ENCODE measurements at places on chromosomes 2 and 18. TPM values are rescaled to one million over a fixed set of nuclear protein-coding genes. Genes with fewer than 3 reads are reported as not detected.

- no peak overlapping the region for H3K27ac ChIP-seq
- no peaks in the 10 kb centered on the region for H3K36me3 ChIP-seq
- no peak overlapping the region for H3K4me3 ChIP-seq
Observed at GRCh38 chr2:10377052-10377746, 70.9 kb downstream of the ODC1 start.

ARHGEF4 gene
- total RNA-seq, result 9.6 TPM

DNA sequence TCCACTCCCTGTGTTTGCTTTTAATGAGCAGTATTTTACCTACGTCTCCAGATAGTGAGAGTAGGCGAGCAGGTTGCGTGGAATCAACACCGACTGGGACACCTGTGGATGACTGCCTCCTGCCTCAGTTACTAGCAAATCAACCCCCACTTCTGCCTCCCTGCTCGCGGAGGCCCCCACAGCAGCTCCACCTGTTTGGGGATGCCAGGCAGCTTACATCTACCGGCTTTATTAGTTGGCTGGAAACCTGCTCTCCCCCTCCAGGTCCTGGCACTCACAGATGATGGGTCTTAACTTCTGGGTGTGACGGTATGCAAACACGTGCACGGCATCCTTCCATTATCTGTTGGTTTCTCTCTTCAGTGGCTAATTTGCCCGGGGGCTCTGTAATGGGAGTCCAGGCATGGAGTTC, 164.4 kb upstream of the SESTD1 start:
- H3K27me3 ChIP-seq, result no peaks in the 10 kb centered on the region
- no peak for DNase-seq
- peaks cover 7% of the 10 kb centered on the region for H3K4me1 ChIP-seq
- no peak overlapping the region for H3K4me3 ChIP-seq

DNA sequence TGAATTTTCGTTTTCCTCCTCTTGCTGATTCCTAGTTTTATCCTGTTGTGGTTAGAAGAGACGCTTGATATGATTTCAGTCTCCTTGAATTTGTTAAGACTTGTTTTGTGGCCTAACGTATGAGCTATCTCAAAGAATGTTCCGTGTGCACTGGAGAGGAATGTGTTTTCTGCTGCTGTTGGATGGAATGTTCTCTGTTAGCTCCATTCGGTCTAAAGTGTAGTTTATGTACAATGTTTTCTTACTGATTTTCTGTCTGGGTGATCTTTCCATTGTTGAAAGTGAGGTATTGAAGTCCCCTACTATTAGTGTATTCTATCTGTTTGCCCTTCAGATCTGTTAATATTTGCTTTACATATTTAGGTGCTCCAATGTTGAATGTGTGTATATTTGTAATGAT, 25.9 kb downstream of the COLEC11 start:
- H3K27ac ChIP-seq, result no peak overlapping the region
- H3K27me3 ChIP-seq, result no peaks in the 10 kb centered on the region
- H3K36me3 ChIP-seq, result no peaks in the 10 kb centered on the region
- DNase-seq, result no peak
- no peak overlapping the region for H3K4me3 ChIP-seq

NEU2 gene
- not detected for total RNA-seq

RGPD3 gene
- 0.44 TPM for total RNA-seq

GRCh38 chr2:104745846-104746245, 108.1 kb upstream of the POU3F3 start:
- no peaks in the 10 kb centered on the region for H3K4me1 ChIP-seq
- H3K4me3 ChIP-seq, result no peak overlapping the region
- H3K27ac ChIP-seq, result no peak overlapping the region
- H3K27me3 ChIP-seq, result peaks cover 24% of the 10 kb centered on the region
- no peaks in the 10 kb centered on the region for H3K36me3 ChIP-seq
- no peak for DNase-seq

ZSWIM2 gene
- total RNA-seq, result not detected

GRCh38 chr18:69216321-69216720, 184.4 kb upstream of the DOK6 start:
- no peaks in the 10 kb centered on the region for H3K36me3 ChIP-seq
- DNase-seq, result no peak
- no peaks in the 10 kb centered on the region for H3K4me1 ChIP-seq
- H3K27me3 ChIP-seq, result no peaks in the 10 kb centered on the region
- H3K4me3 ChIP-seq, result no peak overlapping the region

DNA sequence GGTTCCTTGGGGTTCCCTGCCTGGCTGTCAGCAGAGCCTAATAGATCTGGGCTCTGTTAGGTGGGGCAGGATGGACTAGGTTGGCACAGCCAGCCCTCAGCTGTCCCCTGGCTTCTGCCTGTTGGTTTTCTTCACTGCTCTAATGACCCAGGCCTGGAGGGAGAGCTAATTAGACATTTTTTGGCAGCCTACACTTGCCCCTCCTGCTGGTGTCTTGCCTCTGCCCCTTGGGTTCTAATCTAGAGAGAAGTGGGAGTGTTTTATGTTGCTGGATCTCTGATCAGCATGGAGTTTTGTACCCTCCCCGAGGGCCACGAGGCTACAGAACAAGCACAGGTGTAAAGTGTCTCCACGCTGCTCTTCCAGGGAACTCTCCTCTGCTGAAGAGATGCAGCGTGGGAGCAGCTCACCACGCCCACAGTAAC, 199.4 kb upstream of the RASGRP3 start:
- peak overlapping the region; percentile 45 for H3K27ac ChIP-seq
- DNase-seq, result peak; percentile 72
- H3K4me1 ChIP-seq, result peaks cover 13% of the 10 kb centered on the region
- H3K4me3 ChIP-seq, result no peak overlapping the region
- H3K27me3 ChIP-seq, result no peaks in the 10 kb centered on the region

DNA sequence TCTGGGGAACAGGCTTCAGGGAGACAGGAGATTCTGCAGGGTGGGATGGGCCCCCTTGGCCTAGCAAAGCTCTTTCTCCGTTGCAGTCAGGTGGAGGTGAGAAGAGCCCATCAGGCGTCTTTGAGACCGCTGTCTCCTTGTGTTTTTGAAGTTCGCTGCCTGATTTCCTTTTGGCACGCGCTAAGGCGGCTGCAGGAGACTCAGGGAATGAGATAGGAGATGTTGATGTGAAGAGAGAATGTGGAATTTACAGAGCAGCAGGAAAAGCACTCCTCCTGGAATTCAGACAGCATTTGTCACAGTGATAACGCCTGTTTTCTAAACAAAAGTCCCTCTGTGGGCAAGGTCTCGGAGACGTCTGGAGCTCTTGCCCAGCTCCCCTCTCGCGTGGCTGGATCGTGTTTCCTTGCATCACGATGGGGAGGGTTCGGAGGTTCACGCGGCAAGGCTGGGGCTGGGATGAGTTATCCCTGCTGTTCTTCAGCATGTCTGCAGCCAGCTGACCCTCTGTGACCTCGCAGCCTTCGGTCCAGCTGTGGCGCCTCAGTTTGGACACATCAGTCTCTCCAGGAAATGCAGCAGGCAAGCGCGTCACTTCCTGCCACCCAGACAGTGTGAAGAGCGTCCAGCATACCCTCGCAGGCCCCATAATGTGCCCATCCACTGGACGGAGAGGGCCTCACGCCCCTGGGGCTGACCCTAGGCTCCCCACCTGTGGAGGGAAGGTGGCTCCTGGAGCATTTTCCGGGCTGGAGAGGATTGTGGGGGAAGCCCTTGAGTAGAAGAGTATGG, 30.2 kb downstream of the GLI2 start:
- no peaks in the 10 kb centered on the region for H3K36me3 ChIP-seq
- peaks cover 82% of the 10 kb centered on the region for H3K4me1 ChIP-seq
- H3K27me3 ChIP-seq, result peaks cover 4% of the 10 kb centered on the region
- H3K4me3 ChIP-seq, result no peak overlapping the region

GRCh38 chr2:159946326-159946999, 116.0 kb downstream of the PLA2R1 start:
- H3K27me3 ChIP-seq, result no peaks in the 10 kb centered on the region
- H3K4me1 ChIP-seq, result no peaks in the 10 kb centered on the region
- H3K36me3 ChIP-seq, result no peaks in the 10 kb centered on the region
- DNase-seq, result peak; percentile 94

GAREM2 gene
- total RNA-seq, result 2.5 TPM

AMER3 gene
- 0.09 TPM for total RNA-seq

DNA sequence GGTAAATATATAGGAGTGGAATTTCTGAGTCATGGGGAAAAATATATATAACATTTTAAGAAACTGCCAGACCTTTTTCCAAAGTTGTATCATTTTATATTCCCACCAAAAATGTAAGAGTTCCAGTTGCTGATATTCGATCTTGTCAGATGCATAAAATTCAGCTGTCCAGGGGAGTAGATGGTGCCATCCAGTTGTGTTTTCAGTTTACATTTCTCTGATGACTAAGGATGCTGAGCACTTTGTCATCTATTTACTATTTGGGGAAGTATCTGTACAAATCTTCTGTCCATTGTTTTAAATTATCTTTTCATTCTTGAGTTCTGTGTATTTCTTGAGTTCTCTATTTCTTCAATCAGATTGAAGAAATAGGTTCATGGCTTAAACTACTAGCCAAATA, 126.1 kb downstream of the RTN4 start:
- no peak overlapping the region for H3K4me3 ChIP-seq
- no peak for DNase-seq
- no peak overlapping the region for H3K27ac ChIP-seq
- no peaks in the 10 kb centered on the region for H3K36me3 ChIP-seq

GRCh38 chr2:181789827-181790448, 101.6 kb upstream of the ITPRID2 start:
- no peak for DNase-seq
- no peak overlapping the region for H3K4me3 ChIP-seq
- H3K27me3 ChIP-seq, result no peaks in the 10 kb centered on the region
- H3K4me1 ChIP-seq, result no peaks in the 10 kb centered on the region
- no peak overlapping the region for H3K27ac ChIP-seq

TXNL1 gene
- 54.6 TPM for total RNA-seq
